ENCODE measurements at places on chromosomes 6 and 20.

DNA sequence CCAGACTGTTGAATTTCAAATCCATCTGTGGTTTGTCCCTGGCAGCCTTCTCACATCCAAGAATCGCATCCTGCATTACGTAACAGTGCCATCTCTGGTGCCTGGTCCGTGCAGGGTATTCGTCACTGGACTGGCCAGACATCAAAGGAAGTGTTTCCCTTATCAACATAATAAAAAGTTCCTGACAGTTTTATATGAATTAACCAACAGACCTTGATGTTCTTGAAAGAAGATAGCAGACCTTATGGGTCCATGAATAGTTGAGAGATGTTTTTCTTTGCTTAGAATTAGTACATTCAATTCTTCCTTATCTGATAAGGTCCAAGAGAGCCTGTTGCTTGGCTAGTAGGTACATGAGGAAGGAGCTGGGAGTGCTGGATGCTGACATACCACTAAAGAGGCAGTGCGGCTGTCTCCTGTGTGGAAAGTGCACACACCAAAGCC, 77.6 kb downstream of the PHACTR2 start:
- DNase-seq, result no peak

DNA sequence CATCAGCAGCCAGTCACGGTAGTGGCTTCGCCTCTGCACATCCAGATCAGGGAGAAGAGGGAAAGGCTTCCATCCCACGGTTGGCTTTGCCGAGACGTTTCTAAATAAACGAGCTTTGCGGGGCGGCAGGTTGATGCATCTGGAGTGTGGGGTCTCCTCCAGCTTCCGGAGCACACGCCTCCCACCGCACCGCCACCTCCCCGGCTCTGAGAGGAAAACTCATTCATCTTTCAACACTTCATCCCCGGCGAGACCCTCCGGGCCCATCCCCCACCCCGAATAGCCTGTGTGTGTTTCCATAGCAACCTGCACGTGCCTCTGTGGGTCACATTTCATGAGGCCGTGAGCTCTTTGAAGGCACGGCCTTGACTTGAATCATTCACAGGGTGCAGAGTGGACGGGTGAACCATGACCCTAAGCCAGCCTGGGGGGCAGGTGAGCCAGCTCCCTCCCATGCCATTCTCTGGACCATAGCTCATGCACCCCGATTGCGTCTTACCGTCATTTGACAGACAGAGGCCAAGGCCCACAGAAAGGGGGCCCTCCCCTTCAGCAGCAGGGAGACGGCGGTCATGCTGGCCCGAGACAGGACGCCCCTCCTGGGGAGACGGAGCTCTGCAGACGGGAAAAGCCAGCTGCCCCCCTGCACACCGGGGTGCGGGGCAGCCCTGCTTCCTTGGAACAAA, 16.2 kb upstream of the CHRNA4 start:
- no peak for DNase-seq

DNA sequence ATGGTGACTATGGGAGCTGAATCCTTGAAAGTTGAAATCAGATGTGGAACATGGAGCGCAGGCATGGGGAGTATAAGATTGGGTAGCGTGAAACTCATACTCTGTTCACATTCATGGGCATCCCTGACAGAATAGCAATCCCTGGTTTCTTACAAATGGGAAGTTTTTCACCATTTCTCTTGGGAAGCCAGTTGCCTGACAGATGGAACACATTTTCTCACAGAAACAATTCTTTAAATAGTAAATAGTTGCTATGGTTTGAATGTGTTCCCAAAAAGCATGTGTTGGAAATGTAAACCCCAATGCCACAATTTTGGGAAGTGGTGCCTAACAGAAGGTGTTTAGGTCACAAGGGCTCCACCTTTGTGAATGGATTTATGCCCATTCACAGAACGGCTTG, 262.8 kb upstream of the HS3ST5 start:
- DNase-seq, result no peak

- DNase-seq, result no peak
These were observed 142.2 kb upstream of the ATXN1 start for GRCh38 chr6:16903470-16903869.

GRCh38 chr6:170125456-170126300, 165.2 kb downstream of the DLL1 start:
- no peak for DNase-seq

DNA sequence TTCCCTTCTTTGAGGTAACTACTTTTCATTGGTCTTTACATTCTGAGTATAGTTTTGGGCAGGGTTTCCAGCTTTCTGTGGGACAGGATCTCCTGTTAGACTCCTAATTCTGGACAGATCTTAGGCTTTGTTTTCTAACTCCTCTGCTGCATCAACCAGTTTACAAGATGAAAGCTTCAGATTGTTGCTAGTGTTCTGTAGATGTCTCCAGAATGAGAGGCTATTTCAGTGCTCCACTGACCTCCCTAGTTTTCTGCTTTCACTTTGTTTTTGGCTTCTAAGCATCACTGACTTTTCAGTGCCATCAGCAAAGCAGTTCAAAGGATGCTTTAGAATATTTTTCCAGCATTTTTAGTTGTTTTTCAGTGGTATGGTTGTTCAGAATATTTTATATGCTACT, 101.4 kb downstream of the LIN28B start:
- no peak for DNase-seq
